ENCODE measurements at places on chromosomes 5 and 9. TPM values are rescaled to one million over a fixed set of nuclear protein-coding genes. Genes with fewer than 3 reads are reported as not detected.

DNA sequence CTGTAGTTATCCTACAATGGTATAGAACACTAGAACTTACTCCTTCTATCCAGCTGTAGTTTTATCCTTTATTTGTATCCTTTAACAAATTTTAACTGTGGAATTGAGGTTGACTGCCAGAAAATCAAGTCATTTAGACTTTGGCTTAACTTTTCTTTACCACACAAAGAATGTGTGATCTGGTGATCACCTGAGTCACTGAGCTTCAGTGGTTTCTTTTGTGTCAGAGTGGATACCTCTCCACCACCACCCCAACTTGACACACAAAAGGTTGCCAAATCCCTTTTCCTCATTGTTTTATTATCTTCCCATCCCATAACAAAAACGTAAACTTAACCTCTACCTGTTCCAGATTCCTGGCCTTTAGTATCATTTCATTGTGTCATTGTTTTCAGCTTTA, 5.5 kb downstream of the OTULIN start:
- H3K27me3 ChIP-seq, result no peaks in the 10 kb centered on the region
- DNase-seq, result no peak
- no peak overlapping the region for H3K27ac ChIP-seq
- H3K4me3 ChIP-seq, result no peak overlapping the region
- H3K36me3 ChIP-seq, result no peaks in the 10 kb centered on the region

- DNase-seq, result no peak
- no peaks in the 10 kb centered on the region for H3K4me1 ChIP-seq
- peak overlapping the region; percentile 34 for H3K27ac ChIP-seq
- no peaks in the 10 kb centered on the region for H3K27me3 ChIP-seq
Measured at GRCh38 chr5:111551569-111552275, 39.4 kb upstream of the STARD4 start.

GRCh38 chr5:54673523-54674225, 156.1 kb downstream of the SNX18 start:
- H3K27ac ChIP-seq, result no peak overlapping the region
- peak; percentile 89 for DNase-seq
- H3K36me3 ChIP-seq, result no peaks in the 10 kb centered on the region
- H3K27me3 ChIP-seq, result no peaks in the 10 kb centered on the region
- no peak overlapping the region for H3K4me3 ChIP-seq
- no peaks in the 10 kb centered on the region for H3K4me1 ChIP-seq

DNA sequence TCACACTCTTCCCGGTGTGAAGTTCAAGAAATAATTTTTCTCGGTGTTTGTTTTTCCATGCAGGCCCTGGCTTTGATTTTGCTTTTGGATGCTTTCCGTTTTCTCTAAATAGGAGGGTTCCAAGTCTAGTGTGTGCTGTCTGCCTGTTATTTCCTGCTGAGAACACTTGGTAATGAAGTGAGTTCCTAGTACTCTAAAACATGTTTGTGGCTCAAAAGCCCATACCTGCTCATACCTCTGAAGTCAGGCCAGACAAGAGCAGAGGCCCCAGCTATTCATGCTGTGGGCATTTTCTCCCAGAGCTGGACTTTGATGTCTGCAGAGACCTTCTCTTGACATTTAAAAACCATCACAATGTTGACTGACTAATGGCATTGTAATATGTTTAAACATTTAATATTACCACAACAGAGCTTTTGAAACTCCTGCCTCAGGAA, 211.2 kb downstream of the GOLPH3 start:
- no peak for DNase-seq
- no peaks in the 10 kb centered on the region for H3K27me3 ChIP-seq
- no peak overlapping the region for H3K4me3 ChIP-seq
- H3K36me3 ChIP-seq, result no peaks in the 10 kb centered on the region

DNA sequence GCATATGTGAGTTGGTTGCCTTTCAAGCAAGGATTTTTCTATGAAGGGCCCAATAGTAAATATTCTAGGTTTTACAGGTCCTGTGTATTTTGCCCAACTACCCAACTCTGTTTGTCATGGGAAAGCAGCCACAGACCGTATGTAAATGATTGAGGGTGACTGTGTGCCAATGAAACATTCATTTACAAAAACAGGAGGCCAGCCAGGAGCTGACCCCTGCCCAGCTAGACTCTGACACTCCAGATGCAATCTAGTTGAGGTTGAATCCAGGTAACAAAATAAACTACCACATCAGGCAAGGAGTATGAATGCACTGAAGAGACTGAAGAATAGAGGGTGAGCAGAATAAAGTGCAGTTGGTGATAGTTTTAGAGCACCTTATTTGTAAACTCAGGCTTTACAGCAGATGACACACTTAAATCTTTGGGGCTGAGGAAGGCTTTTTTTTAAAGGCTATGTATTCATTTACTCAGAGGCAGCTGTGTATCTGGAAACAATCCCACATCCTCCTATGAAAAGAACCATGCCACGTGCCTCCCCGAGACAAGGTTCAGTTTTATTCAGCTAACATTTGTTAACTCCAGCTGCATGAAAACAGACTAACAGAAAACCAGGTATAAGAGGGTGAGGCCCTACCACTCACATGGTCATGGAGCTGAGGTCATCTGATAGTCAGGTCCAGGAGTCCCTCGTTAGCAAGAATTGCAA, 60.7 kb downstream of the SLC1A1 start:
- H3K4me1 ChIP-seq, result no peaks in the 10 kb centered on the region
- DNase-seq, result no peak
- H3K27me3 ChIP-seq, result no peaks in the 10 kb centered on the region
- H3K4me3 ChIP-seq, result no peak overlapping the region

- H3K4me1 ChIP-seq, result no peaks in the 10 kb centered on the region
- no peak overlapping the region for H3K4me3 ChIP-seq
- no peak for DNase-seq
- no peaks in the 10 kb centered on the region for H3K36me3 ChIP-seq
- H3K27me3 ChIP-seq, result no peaks in the 10 kb centered on the region
Measured at GRCh38 chr9:121708768-121709488, 57.5 kb downstream of the DAB2IP start.

- no peaks in the 10 kb centered on the region for H3K36me3 ChIP-seq
- DNase-seq, result peak; percentile 52
- no peaks in the 10 kb centered on the region for H3K27me3 ChIP-seq
- no peaks in the 10 kb centered on the region for H3K4me1 ChIP-seq
- peak within 1 kb of the TSS; percentile 74 for H3K27ac ChIP-seq
Measured at GRCh38 chr9:35489313-35490154, at the start of gene RUSC2. RUSC2 (plus strand) TSS chr9:35490111; CDS start chr9:35546522, 56,411 bp downstream.

DNA sequence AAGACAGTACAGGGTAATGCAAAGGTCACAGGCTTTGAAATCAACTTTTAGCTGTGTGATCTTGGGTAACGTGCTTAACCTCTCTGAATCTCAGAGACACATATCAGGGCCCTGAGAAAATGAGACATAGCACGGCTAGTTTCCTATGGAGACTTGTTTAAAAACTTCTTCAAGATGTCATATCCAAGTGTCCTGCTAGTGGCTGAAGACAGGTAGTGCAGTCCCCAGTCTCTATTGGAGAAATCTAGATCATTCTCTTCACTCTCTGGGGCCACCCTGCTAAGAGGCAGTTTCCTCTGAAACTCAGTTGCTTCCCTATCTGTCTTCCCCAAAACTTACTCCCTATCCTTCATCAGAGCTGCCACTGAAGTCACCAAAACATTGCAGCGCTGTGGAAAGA, 30.3 kb upstream of the GRXCR2 start:
- H3K4me3 ChIP-seq, result no peak overlapping the region
- H3K36me3 ChIP-seq, result no peaks in the 10 kb centered on the region
- no peaks in the 10 kb centered on the region for H3K4me1 ChIP-seq

DNA sequence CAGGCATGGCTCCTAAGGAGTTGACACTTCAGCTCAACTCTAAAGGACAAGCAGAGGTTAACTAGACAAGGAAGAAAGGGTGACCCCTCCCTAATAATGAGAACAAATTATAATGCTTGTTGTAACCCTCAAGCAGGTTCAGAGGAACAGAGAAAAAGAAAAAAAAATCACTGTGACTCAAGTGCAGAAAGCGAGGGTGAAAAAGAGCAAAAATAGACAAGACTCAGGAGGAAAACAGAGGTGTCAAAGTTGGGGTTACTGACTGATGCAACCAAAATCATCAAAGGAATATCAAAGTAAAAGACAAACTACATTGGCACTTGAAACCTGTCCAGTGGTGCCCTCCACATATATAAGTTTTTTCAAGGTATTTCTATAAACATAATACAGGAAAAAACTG, 28.4 kb downstream of the FBXW11 start:
- H3K4me1 ChIP-seq, result no peaks in the 10 kb centered on the region
- DNase-seq, result no peak
- no peak overlapping the region for H3K4me3 ChIP-seq
- no peaks in the 10 kb centered on the region for H3K36me3 ChIP-seq
- H3K27ac ChIP-seq, result no peak overlapping the region

- no peaks in the 10 kb centered on the region for H3K27me3 ChIP-seq
- no peak overlapping the region for H3K4me3 ChIP-seq
- H3K36me3 ChIP-seq, result no peaks in the 10 kb centered on the region
- peaks cover 7% of the 10 kb centered on the region for H3K4me1 ChIP-seq
- DNase-seq, result no peak
Measured at GRCh38 chr9:130382096-130382495, 62.7 kb upstream of the ASS1 start.

DNA sequence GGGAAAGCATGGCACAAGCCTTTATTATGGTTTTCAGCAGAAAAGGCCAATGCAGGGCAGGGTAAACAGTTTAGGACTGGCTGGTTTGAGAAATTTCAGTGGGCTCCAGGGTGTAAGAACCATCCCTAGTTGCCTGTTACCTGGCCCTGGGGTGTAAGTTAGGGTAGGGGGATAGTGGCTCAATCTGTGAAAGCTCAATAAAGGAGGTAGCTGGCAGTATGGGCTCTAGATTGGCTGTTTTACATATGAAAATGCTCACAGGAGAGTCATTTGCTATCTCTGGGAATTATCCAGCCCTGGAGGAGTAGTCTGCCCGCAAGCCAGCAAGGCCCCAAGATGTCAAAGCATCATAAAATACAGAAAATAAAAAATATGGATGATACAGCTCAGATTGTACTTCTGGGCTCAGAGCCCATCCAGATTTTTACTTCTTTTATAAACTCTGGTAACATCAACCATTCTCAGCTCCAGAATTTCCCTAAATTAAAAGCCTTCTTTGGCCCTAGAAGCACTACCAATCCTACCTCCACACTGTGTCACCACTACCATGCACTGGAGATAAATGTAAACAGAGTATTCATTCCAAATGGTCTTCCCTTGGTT, 31.1 kb downstream of the SSBP2 start:
- no peak for DNase-seq
- no peaks in the 10 kb centered on the region for H3K4me1 ChIP-seq
- H3K4me3 ChIP-seq, result no peak overlapping the region

DNA sequence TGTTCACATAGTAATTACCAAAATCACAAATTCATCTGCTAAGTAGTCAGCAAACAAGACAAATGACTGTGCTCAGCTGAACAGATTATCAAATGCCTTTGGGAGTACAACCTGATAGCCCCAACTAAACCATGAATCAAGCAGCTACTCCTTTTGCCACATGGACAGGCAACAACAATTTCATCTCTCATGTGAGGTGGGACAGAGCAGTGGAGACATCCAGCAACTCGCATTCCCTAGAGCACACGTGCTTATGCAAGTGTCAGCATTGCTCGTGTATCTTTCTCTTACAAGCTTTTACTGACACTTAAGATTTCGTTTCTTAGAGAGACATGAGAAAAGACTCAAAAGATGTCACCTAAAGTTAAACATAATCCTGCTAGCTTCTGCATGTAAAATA, 42.7 kb upstream of the PPP2R2B start:
- H3K36me3 ChIP-seq, result no peaks in the 10 kb centered on the region
- no peaks in the 10 kb centered on the region for H3K4me1 ChIP-seq
- H3K27me3 ChIP-seq, result no peaks in the 10 kb centered on the region
- no peak overlapping the region for H3K27ac ChIP-seq

GRCh38 chr5:57727591-57727990, 245.0 kb upstream of the ACTBL2 start:
- no peaks in the 10 kb centered on the region for H3K36me3 ChIP-seq
- H3K27ac ChIP-seq, result no peak overlapping the region
- no peak for DNase-seq
- H3K27me3 ChIP-seq, result no peaks in the 10 kb centered on the region

GRCh38 chr5:152094060-152094459, 169.4 kb upstream of the GLRA1 start:
- no peak overlapping the region for H3K4me3 ChIP-seq
- no peaks in the 10 kb centered on the region for H3K36me3 ChIP-seq
- H3K4me1 ChIP-seq, result no peaks in the 10 kb centered on the region
- no peaks in the 10 kb centered on the region for H3K27me3 ChIP-seq
- H3K27ac ChIP-seq, result no peak overlapping the region

Gene QRFP
- not detected for total RNA-seq

Gene UNC13B
- 72.9 TPM for total RNA-seq

Gene TSLP
- 0.35 TPM for total RNA-seq

Gene PDGFRB
- total RNA-seq, result 37.9 TPM

Gene SPATA31E1
- total RNA-seq, result not detected

Gene NIPAL4
- total RNA-seq, result not detected

Gene THBS4
- total RNA-seq, result 1.0 TPM

Gene FBXO10
- total RNA-seq, result 4.7 TPM

Gene IL13
- not detected for total RNA-seq

Gene PIP5KL1
- not detected for total RNA-seq
